ENCODE measurements at places on chromosomes 12 and 14. TPM values are rescaled to one million over a fixed set of nuclear protein-coding genes. Genes with fewer than 3 reads are reported as not detected.

GRCh38 chr14:95769976-95770375, 56.1 kb upstream of the TCL1A start:
- no peaks in the 10 kb centered on the region for H3K4me1 ChIP-seq
- H3K27ac ChIP-seq, result no peak overlapping the region
- no peaks in the 10 kb centered on the region for H3K36me3 ChIP-seq

Gene SALL2
- total RNA-seq, result 0.31 TPM

GRCh38 chr14:94697773-94698556, 71.9 kb downstream of the GSC start:
- no peak overlapping the region for H3K27ac ChIP-seq
- H3K36me3 ChIP-seq, result no peaks in the 10 kb centered on the region
- no peaks in the 10 kb centered on the region for H3K27me3 ChIP-seq
- H3K4me1 ChIP-seq, result no peaks in the 10 kb centered on the region
- no peak overlapping the region for H3K4me3 ChIP-seq
- DNase-seq, result no peak

- DNase-seq, result no peak
- no peaks in the 10 kb centered on the region for H3K27me3 ChIP-seq
- no peaks in the 10 kb centered on the region for H3K36me3 ChIP-seq
- H3K4me1 ChIP-seq, result peaks cover 28% of the 10 kb centered on the region
- no peak overlapping the region for H3K4me3 ChIP-seq
Observed at GRCh38 chr12:55970775-55971174, 3.1 kb upstream of the RAB5B start.

DNA sequence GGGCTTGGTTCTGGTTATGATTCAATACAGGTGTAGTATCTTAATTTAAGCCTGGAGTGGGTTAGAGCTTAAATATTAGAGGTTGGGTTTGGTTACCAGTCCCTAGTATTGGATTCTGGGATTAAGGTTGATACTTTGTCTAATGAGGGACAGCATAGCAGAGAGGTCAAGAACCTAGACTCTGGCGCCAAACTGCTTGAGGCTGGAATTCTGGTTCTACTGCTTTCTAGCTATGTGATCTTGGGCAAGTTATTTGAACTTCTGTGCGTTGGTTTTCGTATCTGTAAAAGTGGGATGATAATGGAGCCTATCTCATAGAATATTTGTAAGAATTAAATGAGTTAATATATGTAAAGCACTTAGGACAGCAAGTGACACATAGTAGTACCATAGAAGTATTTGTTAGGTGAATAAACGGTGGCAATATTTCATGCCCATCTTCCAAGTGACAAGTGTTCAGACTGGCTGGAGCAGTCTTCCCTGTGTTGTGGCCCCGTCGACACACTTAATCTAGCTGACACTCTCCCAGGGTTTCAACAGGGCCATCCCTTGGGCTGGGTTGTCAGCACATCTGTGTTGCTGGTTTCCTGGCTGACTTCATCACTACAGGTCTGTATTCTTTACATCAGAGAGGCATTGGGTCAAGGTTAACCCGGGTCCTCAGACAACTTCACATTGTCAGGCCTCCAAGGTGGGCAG, 3.0 kb downstream of the ENDOU start:
- peak overlapping the region; percentile 57 for H3K27ac ChIP-seq
- peaks cover 37% of the 10 kb centered on the region for H3K4me1 ChIP-seq
- DNase-seq, result no peak
- peaks cover 14% of the 10 kb centered on the region for H3K27me3 ChIP-seq
- no peaks in the 10 kb centered on the region for H3K36me3 ChIP-seq
- peak overlapping the region; percentile 69 for H3K4me3 ChIP-seq

Data from natural killer cell treated with Interleukin-12 subunit alpha and Interleukin-12 subunit beta and Interleukin-15 and Interleukin-18, amount 100 ng/mL, for 72 hours (primary cell).